ENCODE measurements at places on chromosomes 6 and 20.

GRCh38 chr20:55778796-55779195 lies 226.5 kb downstream of the CBLN4 start:
- no peak for DNase-seq

GRCh38 chr20:9119776-9120175 lies 50.9 kb downstream of the PLCB4 start:
- no peak for DNase-seq

DNA sequence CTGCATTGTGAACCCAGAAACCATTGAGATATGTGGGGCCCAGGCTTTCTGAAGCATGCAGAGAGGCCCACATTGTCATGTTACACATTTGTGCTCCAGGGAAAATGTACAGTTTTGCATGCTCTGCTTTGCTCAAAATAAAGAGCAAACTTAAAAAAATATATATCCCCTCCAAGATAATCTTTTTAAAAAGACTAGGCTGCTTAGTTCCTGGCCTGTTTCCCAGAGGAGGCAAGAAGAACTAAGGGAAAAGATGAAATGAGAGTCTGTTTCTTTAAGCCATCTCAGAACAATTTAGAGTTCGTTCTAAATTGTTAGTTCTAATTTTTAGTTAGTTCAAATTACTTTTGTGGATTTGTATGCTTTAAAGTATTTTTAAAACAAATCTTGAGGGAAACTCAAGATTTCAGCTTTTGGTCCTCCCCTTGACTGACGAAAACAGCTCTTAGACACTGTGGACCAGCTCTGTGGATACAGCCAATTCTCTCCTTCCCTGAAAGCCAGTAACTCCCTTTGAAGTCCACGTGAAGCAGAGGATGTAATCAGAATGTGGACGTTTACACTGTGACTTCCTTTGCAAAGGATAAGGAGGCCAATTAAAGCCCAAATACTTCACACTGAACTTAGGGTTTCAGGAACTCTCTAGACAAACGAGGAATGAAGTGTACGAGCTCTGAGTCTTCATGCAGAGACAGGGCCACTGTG lies 84.7 kb downstream of the CD164 start:
- no peak for DNase-seq

- DNase-seq: no peak
These were observed 383.8 kb upstream of the JAG1 start for GRCh38 chr20:11057624-11058023.

DNA sequence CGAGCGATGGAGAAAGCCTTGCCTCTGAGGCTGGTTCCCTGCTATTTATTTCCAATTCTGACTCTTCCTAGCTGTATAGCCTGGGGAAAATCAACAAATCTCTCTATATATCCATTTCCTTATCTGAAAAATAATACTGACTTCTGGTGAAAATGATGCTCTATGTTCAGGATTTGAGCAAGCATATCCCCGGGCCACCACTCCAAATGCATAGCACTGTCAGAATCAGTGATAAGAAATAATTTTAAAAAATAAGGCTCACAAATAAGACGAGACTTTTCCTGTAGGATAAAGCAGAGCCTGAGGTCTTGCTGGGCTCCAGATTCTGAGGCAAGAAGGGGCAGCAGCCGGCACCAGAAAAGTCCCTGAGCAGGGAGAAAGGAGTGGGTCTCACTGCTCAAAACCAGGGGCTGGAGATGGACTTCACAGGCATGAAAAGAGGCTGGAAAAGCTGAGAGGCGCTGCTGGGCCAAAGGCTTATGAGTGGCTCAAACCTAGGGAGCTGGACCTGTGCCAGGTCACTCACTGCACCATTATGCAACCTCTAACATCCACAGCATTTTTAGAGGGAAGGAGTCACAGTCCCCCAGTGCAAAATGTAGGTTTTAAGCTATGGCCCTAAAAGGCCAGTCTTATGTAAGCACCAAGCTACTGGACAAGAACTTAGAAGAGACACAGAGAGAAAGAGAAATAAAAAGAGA lies 48.1 kb upstream of the SLC17A4 start:
- no peak for DNase-seq

DNA sequence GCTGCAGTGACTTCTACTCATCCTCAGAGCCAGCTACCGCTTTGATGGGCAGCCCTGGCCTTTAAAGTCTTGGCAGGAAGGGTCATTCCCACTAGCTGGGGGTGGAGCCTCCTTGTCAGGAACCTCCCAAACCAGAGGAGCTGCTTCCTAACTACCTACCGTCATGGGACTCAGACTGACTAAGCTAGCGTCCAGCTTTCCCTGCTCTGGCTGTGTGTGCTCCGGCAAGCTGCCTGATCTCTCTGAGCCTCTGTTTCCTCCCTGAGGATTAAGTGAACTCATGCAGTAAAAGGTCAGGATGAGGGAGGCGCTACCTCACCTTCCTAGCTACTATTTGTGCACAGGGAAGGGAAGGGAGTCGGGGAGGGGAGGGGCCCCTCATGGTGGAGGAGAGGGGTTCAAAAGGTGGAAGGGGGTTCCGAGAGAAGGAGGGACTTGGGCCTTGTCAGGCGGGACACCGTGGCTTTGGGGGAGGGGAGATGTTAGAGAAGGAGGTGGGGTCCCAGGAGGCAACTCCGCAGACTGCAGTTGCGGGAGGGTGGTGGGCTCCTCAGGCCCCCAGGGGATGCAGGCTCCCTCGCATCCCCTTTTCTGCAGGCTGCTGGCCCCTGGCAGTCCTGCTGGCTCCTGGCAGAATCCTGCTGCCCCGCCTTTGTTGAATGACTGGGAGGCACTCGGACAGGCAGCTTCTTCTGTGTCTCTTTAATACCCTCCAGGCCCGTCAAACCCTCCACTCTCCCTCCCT lies 9.8 kb downstream of the DUSP15 start:
- DNase-seq: no peak

GRCh38 chr6:75460681-75461080 lies 32.9 kb downstream of the FILIP1 start:
- no peak for DNase-seq

- DNase-seq: no peak
These were observed 5.7 kb upstream of the CTNNBL1 start for GRCh38 chr20:37688093-37688492.

DNA sequence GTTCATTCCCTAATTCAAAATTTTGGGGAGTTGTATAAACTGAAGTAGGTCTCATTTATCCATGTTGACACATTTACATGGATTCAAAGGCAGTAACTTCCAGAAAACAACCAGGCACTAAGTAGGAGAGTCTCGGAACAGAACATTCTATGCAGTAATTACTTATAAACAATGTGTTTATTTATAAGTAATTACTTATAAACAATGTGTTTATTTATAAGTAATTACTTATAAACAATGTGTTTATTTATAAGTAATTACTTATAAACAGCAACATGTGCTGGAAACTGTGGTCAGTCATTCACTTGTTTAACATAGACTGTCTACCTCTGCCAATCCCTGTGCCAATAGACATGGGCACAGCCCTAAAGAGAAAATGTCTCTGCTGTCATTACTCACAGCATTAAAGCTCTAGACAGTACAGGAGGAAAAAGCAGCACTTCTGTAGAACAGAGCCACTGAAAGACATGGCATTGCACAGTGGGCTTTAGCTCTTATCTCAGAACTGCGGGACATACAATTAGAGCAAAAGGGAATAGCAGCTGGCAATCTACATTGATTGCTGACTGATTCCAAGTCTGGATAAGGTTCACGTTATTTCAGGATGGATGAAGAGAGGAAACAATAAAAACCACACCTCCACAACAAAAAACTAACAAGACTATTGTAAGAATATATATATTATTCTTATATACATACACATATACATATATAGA lies 188.2 kb downstream of the WDR27 start:
- DNase-seq: no peak

DNA sequence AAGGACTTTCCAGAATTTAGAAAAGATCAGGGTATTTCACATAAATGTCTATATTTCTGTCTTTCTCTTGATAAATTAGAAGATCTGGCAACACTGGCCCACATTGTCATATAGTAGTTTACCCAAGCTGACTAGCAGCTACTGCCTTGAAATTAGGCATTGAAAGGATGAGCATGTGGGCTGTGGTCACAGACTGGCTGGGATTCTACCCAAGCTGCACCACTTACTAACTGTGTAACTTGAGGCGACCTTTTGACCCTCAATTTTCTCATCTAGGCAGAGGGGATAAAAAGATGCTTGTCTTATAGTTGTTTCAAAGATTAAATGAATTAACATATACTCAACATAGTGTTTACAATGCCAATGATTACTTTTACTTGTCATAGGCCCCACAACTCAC lies 152.7 kb upstream of the BMP2 start:
- DNase-seq: no peak

DNA sequence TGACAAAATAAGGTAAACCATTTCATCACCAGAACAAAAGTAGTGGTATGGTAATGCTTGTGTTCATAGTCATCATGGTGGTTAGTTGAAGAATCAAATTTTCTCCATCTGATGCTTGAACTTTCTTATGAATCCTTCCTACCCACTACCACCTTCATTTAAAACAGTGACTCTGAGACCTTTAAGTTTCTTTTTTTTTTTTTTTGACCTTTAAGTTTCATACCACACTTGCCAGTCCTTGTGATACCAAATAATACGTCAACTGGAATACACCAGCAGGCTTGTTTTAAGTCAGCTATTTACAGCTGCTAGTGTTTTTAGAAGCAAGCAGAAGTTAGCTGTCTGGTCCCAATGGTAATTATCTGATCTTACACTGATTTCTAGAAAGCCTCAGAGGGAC lies 413.4 kb upstream of the SOX4 start:
- DNase-seq: no peak

DNA sequence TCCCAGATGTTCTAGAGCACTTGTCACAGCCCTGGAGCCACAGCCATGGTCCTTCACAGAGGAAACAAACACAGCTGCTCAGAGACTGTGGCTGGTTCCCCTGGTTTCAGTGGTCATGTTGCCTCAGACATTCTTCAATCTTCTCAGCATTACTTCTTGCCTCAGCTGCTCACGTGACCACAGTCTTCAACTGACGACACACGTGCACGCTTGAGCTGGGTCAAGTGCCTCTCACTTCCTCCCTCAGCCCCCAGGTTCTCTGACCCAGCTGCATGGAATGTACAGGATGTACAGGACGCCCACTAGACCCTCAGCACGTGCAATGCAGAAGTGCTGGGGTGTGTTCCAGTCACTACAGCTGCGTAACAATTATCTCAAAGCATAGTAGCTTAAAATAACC lies 159.8 kb upstream of the GGTLC1 start:
- DNase-seq: no peak

- no peak for DNase-seq
These were observed 221.0 kb upstream of the PDE10A start for GRCh38 chr6:165883851-165884640.

DNA sequence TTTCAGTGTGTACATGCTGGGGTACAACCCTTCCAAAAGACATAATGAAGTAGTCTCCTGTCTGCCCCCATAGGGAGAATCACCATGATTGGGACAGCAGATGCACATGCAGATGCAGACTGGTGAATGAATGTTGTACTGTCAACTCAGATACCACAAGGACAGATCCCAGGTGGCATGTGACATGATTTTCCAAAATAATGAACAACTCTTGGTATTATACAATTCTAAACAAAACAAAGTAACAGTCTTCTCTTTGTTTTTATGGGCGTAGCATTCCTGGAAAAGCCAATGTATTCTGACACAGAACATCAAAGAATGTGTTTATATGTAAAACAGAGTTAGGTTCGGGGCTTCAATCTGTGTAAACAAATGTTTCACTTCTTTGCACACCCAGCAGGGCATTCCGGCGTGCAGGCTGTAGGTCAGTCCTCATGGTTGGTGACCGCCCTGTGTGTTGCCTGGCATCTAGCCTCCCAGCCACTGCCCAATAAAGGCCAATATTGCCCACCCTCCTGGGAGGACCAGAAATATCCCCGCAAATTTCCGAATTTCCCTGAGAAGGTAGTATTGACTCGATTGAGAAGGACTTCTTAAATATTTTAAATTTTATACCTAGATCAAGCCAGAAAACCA lies 127.7 kb downstream of the KLHL32 start:
- no peak for DNase-seq

DNA sequence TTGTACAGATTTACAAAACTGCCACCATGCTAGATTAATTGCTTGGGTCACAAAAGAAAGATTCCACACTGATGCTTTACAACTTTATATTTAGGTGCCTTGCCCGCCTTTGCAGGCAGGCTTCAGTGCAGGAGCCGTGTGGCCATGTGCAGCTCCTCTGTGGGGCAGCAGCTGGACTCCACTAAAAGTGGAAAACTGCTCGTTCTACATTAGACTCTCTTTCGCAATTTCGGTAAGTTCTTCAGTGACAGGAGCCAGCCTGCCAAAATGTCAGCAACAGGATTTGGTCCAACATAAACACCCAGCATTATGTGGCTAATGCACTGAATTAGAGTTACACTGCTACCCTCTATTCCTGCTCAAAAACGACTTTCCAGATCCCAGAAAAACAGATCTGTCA lies 174.4 kb upstream of the KCNK16 start:
- DNase-seq: no peak

DNA sequence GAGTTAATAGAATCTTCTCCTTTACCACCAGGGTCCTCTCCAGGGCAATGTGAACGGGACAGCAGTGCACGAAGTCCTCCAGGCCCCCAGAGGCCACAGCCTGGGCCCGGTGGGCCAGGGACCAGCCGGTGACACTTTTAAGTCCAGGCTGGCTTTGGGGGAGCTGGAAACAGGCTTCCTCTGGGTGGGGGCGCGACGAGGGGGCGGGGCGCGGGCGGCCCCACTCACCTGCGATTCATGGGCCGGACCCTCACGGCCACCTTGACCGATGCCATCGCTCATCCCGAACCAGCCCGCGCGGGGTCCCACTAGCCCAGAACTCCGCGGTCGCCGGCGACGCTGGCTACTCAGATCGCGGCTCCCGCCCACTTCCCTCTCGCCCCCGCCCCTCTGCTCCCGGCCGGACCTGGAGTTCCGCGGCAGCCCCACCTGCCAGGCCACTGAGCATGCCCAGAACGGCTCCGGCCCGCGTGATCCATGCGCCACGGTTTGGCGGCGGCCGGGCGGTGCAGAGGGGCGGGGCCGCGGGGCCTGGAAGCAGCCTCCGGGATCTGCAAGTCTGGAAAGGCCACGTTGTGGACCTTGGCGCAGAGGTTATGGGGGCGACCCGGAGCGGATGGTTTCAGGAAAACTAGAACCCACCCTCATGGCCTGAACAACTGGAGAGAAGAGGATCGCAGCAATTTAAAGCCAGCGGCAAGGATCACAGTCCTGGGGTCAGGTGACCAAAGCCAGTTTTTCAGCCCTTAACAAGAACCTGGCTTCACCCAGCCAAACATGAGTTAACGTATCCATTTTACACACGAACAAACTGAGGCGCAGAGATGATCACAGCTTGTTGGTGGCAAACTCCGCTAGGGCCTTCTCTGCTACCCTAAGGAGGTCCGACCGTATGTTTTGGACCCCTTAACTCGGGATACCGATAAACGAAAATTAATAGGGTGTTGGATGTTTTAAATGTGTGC lies at the start of gene KIF16B:
Gene KIF16B, minus strand, starts transcription at position 448 of the 965 bp plus-strand sequence. Its CDS starts 173 bp downstream, at position 275.
- peak; percentile 76 for DNase-seq

Measured in NT2/D1 (cell line).